Kidney epithelial cell (primary cell): ENCODE measurements at places on chromosomes 2 and 18. TPM values are rescaled to one million over a fixed set of nuclear protein-coding genes. Genes with fewer than 3 reads are reported as not detected.
A peak's percentile ranks its signal among the peaks of the same experiment; 100 is the strongest.

Gene EHD3
- 11.4 and 14.9 TPM in 2 replicates for total RNA-seq

Gene ARHGEF33
- total RNA-seq = 0.14 and 0.46 TPM in 2 replicates

Gene GPR75
- total RNA-seq = 0.96 and 1.6 TPM in 2 replicates

Gene FZD7
- 13.5 and 14.5 TPM in 2 replicates for total RNA-seq

DNA sequence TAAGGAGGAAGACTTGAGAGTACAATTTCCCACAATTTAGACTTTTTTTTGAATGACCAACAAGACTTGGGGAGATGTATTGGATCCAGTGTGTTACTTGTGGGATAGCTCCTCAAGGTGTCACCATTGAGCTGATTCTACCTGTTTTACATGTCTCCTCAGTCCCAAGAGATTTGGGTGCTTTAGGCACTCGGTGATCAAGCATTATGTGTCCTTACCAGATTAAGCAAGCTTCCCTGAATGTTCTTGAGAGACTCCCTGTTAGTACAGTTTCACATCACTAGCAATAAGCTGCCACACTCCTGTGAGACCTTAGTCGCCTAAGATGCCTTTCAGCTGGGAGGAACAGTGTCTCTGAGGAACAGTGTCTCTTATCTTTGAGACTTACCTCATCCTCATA, 384.3 kb upstream of the SYT4 start:
- peak; percentile 56 for DNase-seq

- DNase-seq = no peak
Observed at GRCh38 chr2:199433204-199433832, 24.4 kb downstream of the SATB2 start.

DNA sequence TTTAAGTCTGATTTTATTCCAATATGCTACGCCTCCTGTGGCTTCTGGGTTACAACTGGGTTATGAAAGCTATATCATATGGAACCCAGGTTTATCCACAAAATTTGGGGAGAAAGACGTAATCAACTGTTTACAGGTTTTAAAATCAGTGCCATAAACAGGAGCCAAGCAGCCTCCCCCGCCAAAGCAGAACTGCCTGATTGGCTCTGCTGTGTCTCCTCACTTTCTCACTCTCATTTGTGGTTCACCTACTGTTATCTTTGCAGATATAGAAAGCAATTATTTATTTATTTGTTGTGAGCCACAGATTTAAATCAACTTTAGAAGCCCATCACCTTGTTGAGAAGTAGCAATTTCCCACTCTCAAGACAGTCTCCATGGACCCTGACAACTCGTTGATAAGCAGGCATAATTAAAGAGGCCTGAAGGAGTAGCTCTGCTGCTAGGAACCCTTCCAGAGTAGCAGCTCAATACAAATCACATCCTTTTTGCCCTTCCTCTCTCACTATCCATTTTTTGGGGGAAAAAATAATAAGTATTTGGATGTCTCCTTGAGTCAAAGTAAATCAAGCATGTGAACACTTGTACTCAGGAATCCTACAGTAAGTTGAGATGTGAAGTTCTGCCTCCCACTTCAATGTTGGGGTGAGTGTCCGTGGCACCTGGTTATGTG, 191.0 kb upstream of the CCDC150 start:
- DNase-seq = no peak

DNA sequence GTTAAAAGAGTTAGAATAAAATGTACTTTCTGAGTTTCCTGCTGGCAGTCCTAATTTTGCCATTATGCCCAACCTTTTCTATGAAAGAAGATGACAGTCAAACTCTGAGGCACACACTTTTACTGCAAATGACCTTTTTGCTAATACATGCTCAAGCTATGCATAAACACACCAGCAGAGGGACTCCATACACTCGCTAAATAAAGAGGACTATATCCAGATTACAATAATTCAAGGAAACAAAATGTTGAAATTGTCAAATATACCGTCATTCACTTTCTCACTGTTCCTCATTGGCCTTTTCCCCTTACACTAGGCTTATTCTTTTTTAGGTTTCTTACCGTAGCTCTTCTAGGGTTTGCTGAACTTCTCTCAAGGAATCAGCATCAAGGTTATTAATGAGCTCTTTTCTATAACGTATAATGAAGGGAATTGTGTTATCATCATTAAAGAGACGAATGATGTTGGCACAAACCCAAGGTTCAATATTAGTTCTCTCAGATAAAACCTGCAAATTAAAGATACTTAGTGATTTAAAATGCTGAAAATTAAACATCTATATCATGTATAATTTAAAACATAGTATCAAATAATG, 25.7 kb downstream of the SRBD1 start:
- DNase-seq = peak; percentile 19

- no peak for DNase-seq
Observed at GRCh38 chr2:27990030-27990590, 99.6 kb downstream of the BABAM2 start.

- DNase-seq = no peak
Observed at GRCh38 chr2:157149270-157149669, 108.2 kb upstream of the GALNT5 start.
